Stimulated activated CD8-positive, alpha-beta memory T cell treated with anti-CD3 and anti-CD28 coated beads, Interleukin-15, amount 100 ng/mL, for 48 hours (primary cell): ENCODE measurements at places on chromosomes 12 and 14.

- no peak for DNase-seq
These were observed 46.6 kb upstream of the PAPOLA start for GRCh38 chr14:96455588-96455987.

DNA sequence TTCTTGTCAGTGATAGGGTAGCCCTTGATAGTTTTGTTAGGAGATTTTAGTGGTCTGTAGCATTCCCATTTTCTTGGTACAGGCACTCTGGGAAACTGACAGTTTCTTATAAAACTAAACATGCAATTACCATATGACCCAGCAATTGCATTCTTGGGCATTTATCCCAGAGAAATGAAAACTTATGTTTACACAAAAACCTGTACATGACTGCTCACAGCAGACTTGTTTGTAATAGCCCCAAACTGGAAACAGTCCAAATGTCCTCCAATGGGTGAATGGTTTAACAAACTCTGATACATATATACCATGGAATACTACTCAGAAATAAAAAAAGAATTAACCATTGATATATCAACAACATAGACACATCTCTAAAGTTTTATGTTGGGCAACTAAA, 75.5 kb downstream of the BORCS5 start:
- no peak for DNase-seq

GRCh38 chr14:42214981-42215491, 608.4 kb downstream of the LRFN5 start:
- no peak for DNase-seq

DNA sequence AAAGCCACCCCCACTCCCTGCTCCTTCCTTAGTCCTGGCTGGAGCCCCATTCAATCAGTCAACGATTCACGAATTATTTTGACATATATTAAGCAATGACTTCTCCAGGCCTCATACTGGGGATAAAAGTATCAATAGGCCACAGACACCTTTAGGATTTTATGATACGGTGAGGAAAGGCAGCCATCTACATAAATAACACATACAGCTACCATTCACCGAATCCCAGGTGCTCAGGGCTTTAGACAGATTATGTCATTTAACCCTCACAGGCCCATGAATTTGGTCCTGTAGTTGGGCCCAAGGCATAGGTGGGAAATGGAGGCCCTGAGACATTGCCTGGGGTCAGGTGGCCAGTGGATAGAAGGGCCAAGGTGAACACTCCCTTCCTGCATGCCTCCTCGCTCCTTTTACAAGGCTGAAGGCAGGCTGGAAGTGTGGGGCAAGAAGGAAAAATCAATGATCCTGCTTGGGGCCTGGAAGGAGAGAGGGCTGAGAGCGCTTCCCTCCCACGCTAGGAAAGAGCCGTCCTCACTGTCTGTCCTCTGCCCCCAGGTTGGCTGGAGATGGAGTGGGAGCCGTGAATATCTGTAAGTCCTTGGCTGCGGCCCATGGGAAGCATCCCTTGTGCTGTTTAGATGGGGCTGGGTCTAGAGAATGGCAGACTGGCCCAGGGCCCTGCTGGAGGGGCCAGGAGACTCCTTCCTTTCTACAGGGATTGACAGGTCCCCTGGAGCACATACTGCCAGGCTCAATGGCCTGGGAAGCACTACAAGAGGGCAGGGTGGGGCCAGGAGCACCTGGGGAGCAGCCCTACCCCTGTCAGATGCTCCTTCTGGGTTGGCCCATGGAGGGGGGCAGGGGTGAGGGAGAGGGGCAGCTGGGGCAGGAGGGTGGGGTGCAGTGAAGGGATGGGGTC, 14.8 kb downstream of the KRT7 start:
- no peak for DNase-seq

DNA sequence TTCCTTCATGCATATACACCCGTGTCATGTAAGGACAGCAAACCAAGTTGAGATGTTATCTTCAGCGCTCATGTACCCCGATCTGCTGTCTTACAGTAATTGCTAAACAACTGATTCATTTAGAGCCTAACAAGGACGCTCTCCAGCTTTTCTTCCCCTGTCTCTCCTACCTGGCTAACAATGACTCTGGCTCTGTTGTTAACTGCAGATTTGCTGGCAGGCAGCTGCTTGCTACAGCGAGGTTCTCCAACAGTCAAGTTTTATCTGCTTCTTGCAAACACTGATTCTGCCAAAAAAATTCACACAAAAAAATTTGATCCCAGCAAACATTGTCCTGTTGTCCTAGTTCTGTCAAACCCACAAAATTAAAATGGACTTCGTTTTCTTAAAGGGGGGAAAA, 101.6 kb downstream of the OTX2 start:
- no peak for DNase-seq
